Mesothelial cell of epicardium (in vitro differentiated cells): ENCODE measurements at places on chromosomes 3 and 15. TPM values are rescaled to one million over a fixed set of nuclear protein-coding genes. Genes with fewer than 3 reads are reported as not detected.

Gene ADAMTS17
- 39.4 to 42.1 TPM (median 40.2 TPM) in 3 replicates for total RNA-seq

Gene MUC4
- total RNA-seq: 0.73 to 1.4 TPM (median 0.96 TPM) in 3 replicates

Gene SLC38A3
- 0.84 to 2.5 TPM (median 1.8 TPM) in 3 replicates for total RNA-seq

Gene LRRC15
- total RNA-seq: 0.05 TPM in 1 of 3 replicates, not detected in the others

Gene MYO5C
- total RNA-seq: 19.9 to 23.1 TPM (median 23.0 TPM) in 3 replicates

Gene HDC
- total RNA-seq: not detected in 3 replicates

Gene SELENOK
- total RNA-seq: 32.6 to 34.2 TPM (median 33.4 TPM) in 3 replicates

Gene TMCO5A
- not detected in 3 replicates for total RNA-seq

Gene ACKR4
- 0.13 TPM in 2 of 3 replicates, not detected in the other for total RNA-seq

Gene ATP13A5
- total RNA-seq: not detected in 3 replicates

Gene PYDC2
- not detected in 3 replicates for total RNA-seq

Gene MST1R
- 3.8 to 7.0 TPM (median 4.3 TPM) in 3 replicates for total RNA-seq

Gene FAM43A
- total RNA-seq: 10.5 to 11.3 TPM (median 11.0 TPM) in 3 replicates

Gene TP63
- 25.5 to 28.6 TPM (median 25.9 TPM) in 3 replicates for total RNA-seq

Gene CEP63
- 20.8 to 23.5 TPM (median 22.5 TPM) in 3 replicates for total RNA-seq

Gene RAF1
- total RNA-seq: 108 to 116 TPM (median 111 TPM) in 3 replicates

Gene MINAR1
- 2.2 to 2.6 TPM (median 2.4 TPM) in 3 replicates for total RNA-seq

Gene TNFAIP8L3
- 0.31 to 0.75 TPM (median 0.61 TPM) in 3 replicates for total RNA-seq

Gene CADPS
- 2.7 to 4.2 TPM (median 3.3 TPM) in 3 replicates for total RNA-seq

Gene CMTM8
- total RNA-seq: 5.1 to 5.9 TPM (median 5.7 TPM) in 3 replicates

Gene ADGRG7
- not detected in 3 replicates for total RNA-seq

Gene GPR156
- 11.4 to 11.8 TPM (median 11.7 TPM) in 3 replicates for total RNA-seq

Gene MUC20
- 8.7 to 11.7 TPM (median 9.4 TPM) in 3 replicates for total RNA-seq

Gene EBLN2
- total RNA-seq: 10.5 to 11.3 TPM (median 10.7 TPM) in 3 replicates

Gene SPINK8
- not detected in 3 replicates for total RNA-seq

Gene MME
- 29.3 to 33.3 TPM (median 31.7 TPM) in 3 replicates for total RNA-seq

Gene CD96
- 0.20 to 0.27 TPM (median 0.23 TPM) in 3 replicates for total RNA-seq
